Stimulated activated CD4-positive, alpha-beta T cell treated with anti-CD3 and anti-CD28 coated beads, Interleukin-1b, Interleukin-23, amount 100 ng/mL, for 48 hours (primary cell): ENCODE measurements at places on chromosomes 5 and 9.

DNA sequence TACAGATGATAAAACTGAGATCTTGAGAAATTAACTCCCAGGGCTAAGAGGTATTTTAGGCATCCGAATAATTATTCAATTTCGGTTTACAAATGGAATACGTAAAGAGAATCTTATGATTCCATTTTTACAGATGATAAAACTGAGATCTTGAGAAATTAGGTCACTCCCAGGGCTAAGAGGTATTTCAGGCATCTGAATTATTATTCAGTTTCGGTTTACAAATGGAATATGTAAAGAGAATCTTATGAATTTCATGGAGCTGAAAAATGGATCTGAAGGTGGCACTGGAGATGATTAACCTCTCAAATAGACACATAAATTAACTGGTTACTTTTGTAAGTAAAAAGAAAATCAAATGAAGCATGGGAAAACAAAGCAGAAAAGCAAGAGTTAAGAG, 44.2 kb downstream of the FGF1 start:
- no peak for DNase-seq

DNA sequence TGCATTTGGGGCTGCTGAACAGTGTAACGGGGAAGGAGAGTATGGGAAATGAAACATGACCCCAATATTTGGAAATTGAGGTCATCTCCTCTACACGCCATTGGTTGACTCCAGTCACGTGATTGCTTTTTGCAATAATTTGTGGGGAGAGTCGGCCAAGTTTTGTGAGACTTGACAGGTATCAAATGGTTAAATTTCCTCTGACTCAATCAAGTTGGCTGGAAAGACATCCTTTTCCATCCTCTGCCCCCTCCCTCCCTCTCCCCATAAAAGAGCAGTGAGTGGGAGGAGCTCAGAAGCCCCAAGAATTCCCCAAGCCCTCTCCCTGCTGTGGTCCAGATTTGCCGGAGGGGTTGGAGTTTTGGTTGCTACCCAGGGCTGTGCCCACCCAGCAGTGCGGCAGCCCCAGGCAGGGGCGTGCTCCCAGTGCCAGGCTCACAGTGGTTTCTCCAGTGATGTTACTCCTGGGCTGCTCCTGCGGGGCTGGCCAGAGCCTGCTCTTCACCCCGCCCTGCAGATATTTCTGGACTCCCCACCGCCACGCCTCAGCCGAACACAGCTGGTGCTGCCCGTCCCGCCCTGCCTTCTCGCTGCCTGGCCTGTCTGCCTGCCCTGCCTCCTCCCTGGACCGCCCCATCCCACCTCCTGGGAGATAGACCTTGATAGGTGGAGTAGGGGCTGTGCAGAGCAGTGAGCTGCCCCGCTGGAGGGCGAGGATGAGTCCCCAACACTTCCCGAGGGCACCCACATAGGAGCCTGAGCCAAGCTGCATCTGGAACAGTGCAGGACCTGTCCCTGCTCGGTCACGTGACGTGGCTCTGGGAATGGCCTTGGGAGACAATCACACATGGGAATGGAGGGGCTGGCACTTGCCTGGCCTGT, 3.4 kb downstream of the COL5A1 start:
- DNase-seq = no peak

DNA sequence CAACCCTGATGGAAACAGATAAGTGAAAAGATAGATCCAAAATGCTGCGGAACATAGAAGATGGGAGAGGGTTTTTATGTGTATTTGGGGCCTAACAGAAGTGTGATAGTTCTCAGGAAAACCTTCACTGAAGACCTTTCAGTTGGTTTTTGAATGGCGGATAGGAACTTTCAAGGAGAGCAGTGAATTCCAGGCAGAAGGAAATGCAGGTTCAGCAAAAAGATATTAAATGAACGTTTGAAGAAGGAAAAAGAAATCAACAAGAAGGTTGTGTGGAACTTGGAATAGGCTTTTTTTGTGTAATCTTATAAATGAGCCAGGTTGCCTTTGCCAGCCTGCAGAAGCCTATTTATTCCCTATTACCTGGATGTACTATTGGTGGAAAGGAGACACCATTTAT, 2.1 kb downstream of the PPIP5K2 start:
- DNase-seq = no peak

DNA sequence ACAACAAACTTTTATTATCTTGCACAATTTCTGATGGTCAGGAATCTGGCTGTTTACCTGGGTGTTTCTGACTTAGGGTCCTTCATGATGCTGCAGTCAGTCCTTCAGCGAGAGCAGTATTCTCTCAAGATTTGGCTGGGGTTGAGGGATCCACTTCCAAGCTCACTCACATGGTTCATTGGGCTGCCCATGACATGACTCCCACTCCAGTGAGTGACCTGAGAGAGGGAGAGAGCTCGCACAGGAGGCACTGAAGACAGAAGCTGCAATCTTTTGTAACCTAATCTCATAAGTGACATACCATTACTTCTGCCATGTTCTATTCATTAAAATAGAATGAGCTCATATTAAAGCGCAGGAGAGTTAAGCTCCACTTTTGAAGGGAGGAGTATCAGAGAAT, 212.6 kb downstream of the SPATA31D1 start:
- DNase-seq = no peak

DNA sequence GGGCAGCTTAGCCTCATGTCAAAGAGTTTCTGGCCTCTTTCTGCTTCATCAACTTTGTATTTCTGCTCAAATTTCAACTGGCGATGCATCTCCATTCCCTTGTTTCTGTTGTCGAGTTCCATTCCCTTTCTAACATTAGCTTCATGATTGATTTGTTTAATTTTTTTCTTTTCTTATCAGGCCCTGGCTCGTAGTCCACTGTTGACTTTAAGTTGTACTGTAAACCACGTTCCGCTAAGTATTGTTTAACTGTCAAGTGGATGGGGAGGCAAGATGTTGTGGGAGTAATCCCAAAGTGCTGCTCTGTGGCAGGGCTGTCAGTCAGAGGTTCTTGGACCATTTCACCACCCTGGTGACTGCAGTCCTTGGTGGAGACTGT, 309.1 kb downstream of the PSAT1 start:
- no peak for DNase-seq

- DNase-seq = no peak
Measured at GRCh38 chr5:143972068-143972467, 160.1 kb downstream of the HMHB1 start.

DNA sequence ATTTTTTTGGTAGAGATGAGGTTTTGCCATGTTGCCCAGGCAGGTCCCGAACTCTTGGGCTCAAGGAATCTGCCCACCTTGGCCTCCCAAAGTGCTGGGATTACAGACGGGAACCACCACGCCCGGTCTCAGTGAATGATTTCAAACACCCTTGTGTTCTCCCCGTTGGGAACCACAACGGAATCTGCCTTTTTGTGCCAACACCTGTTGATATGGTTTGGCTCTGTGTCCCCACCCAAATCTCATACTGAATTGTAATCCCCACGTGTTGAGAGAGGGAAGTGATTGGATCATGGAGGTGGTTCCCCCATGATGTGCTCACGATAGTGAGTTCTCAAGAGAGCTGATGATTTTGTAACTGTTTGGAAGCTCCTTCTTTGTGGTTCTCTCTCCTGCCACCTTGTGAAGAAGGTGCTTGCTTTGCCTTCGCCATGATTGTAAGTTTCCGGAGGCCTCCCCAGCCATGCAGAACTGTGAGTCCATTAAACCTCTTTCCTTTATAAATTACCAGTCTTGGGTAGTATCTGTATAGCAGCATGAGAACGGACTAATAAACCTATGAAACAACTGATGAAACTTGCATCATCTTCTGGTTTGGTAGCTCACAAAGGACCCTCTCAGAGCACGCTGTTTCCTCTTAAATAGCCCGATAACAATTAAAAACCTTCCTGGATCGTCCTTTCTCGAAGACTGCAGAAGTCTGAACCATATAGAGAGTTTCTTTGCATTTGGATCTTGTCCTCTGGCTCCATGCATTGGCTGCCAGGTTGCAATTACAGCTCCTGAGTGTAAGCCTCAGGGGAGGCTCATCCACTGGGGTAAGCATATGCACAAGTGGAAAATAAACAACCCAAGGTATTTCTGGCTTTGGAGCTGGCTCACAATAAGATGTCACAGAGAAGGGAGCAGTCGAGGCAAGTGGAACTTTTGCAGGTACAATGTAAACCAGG, 91.5 kb downstream of the SPRY4 start:
- no peak for DNase-seq

- no peak for DNase-seq
Measured at GRCh38 chr9:96398582-96399324, 15.2 kb upstream of the SLC35D2 start.

GRCh38 chr9:94980947-94981722, 254.6 kb downstream of the AOPEP start:
- DNase-seq = no peak

- DNase-seq = no peak
Measured at GRCh38 chr5:8381972-8382371, 513.0 kb downstream of the MTRR start.

DNA sequence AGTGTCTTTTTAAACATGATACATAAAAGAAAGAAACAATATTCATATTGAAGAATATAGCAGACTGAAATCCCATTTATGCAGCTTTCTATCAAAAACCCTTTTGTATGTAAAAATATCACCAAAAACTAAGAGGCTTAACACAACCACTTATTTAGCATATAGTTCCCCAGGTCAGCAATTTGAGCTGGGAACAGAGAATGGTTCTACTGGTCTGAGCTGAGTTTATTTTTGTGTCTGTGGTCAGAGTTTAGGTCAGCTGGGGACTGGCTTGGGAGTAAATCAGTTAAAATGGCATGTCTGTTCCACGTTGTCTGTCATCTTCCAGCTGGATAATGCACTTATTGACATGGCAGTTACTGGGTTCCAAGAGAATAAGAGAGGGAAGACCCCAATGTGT, 165.0 kb downstream of the TMEM232 start:
- no peak for DNase-seq

DNA sequence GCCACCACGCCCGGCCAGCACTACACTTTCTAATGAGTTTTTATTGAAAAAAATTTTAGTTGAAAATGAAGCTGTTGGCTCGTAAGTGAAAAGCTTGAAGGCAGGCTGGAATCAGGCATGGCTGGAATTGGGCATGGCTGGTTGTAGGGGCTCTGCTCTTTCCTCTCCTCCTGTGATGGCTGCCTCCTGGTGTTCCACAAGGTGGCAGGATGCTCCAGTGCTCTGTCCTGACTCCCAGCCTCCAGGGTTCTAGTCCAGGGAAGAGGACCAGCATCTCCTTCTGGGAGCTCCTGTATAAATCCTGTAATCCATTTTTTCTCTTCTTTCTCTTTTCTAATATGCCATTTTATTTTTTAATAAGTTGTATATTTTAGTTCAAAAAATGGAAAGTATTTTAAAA, 57.2 kb upstream of the DHFR start:
- no peak for DNase-seq

- no peak for DNase-seq
Measured at GRCh38 chr9:89168901-89169813, 9.5 kb downstream of the SHC3 start.

DNA sequence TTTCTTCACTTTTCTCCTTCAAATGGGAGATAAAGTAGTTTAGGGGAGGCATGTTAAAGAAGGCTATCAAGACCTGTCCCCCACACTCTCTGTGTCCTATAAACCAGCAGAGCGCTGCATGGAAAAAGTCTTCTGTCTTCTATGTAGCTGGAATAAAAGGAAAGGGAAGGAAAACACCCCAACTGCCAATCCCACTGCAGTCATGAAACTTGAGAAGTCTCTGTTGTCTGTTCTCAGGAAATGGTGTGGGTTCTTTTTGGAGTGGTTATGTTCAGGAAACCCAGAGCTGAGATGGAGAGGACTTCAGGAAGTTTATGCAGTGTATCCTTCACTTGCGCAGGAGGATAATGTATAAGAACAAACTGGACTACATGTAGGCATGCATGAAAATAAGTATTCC, 274.3 kb downstream of the GAS1 start:
- no peak for DNase-seq

GRCh38 chr9:81879501-81879916, 48.7 kb upstream of the SPATA31D4 start:
- DNase-seq = no peak

- no peak for DNase-seq
Measured at GRCh38 chr5:123681061-123681460, 169.1 kb downstream of the CSNK1G3 start.

DNA sequence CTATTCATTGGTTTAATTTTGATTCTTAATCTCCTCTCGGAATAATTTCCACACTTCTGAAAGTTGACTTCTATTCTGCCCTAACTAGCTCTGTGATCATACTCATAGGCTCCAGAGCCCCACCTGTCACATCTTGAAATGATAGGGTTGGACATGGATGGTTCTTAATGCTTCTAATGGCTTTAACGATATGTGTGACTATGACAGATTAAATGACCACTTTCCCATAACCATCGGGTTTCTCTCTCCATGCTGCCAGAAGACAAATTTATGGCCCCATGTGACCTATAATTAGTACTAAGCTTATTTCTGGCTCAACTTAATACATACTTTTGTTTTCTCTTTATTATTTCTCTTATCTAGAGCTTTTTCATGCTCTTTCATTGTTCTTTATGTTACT, 251.1 kb upstream of the TUT7 start:
- DNase-seq = no peak

GRCh38 chr9:97545486-97545885, 44.0 kb downstream of the TMOD1 start:
- no peak for DNase-seq

DNA sequence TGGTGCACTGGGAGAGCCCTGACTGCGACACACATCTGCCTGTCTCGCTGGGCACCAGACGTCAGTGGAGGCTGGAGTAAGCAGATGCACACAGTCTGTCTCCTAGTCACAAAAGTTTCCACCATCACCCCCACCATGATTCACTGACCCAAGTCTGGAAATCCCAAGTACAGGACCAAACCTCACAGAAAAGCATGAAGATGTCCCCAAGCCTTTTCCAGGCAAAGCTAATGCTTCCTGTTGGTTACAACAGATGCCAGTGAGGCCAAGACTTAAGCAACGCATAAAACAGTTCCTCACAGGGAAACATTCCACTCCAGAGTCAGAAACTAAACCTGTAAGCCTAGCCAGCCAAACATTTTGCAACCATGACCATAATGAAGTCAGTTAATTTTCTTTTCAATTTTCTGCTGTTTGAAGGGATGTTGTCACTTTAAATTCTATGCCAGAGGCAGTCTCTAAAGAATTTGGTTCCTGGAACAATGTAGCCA, 259.3 kb upstream of the SLC30A5 start:
- DNase-seq = no peak

GRCh38 chr5:142939884-142940283, 169.7 kb downstream of the ARHGAP26 start:
- no peak for DNase-seq

DNA sequence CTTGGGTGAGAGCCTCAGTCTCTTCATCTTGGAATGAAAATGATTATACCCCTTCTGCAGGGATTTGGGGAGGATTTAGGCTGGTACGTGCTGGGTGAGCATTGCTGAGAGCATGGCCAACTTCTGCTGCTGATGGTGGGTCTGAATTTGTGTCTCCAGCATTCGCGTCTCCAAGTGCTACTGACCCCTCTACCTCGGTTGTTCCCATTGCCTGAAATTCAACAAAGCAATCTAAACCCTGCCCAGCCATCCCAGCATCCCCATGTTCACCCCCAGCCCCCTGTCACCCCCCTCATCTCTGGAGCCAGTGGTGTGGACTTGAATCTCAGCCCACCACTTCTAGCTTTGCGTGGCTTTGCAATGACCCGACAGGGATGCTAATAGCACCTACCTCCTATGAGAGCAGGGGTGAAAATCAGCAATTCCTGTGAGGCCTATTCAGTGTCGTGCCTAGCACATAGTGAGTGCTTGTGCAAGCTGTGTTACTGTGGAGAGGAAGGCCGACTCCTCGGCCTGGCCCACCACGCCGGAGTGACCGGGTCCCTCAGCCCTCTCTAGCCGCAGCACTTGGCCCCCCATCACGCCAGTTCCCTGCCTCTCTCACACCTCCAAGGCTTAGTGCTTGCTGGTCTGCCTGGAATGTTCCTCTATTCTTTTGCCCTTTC, 43.4 kb upstream of the SH3PXD2B start:
- DNase-seq = no peak
